ENCODE measurements at places on chromosomes 2 and 18. TPM values are rescaled to one million over a fixed set of nuclear protein-coding genes. Genes with fewer than 3 reads are reported as not detected.

LONRF2 gene
- 19.0 TPM for total RNA-seq

ARHGEF4 gene
- 5.3 TPM for total RNA-seq

TXNDC2 gene
- total RNA-seq, result not detected

EVX2 gene
- total RNA-seq, result not detected

DNA sequence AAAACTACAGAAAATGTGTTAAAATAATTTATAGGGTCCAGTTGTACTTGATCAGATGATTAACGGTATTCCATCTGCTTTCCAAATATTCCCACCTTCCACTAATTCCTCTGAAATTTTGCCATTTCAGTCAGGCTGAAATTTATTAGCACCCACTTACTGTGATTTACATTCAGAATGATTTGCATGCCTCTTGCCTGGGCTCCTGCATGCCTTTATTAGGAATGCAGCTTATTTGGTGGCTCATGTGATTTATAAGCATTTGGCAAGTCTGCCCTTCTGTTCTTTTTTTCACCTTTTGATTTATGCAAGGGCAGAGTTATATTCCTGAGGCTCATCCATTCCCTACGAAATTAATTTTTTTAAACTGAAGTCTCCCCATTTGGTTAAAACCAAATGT is 1594.5 kb upstream of the PIK3C3 start:
- H3K4me1 ChIP-seq, result no peaks in the 10 kb centered on the region
- no peak overlapping the region for H3K4me3 ChIP-seq
- H3K36me3 ChIP-seq, result no peaks in the 10 kb centered on the region
- H3K27me3 ChIP-seq, result no peaks in the 10 kb centered on the region
- DNase-seq, result no peak
- H3K27ac ChIP-seq, result no peak overlapping the region

GRCh38 chr2:26424221-26424620 is 22.5 kb downstream of the DRC1 start:
- H3K27ac ChIP-seq, result no peak overlapping the region
- no peaks in the 10 kb centered on the region for H3K4me1 ChIP-seq
- no peak for DNase-seq
- H3K27me3 ChIP-seq, result no peaks in the 10 kb centered on the region
- no peak overlapping the region for H3K4me3 ChIP-seq
- H3K36me3 ChIP-seq, result no peaks in the 10 kb centered on the region

All from left ventricle myocardium inferior (tissue), 1 donor.